Stimulated activated CD4-positive, alpha-beta T cell treated with anti-CD3 and anti-CD28 coated beads, Interleukin-4, amount 100 ng/mL, for 1 hour (primary cell): ENCODE measurements at places on chromosomes 2 and 18.

DNA sequence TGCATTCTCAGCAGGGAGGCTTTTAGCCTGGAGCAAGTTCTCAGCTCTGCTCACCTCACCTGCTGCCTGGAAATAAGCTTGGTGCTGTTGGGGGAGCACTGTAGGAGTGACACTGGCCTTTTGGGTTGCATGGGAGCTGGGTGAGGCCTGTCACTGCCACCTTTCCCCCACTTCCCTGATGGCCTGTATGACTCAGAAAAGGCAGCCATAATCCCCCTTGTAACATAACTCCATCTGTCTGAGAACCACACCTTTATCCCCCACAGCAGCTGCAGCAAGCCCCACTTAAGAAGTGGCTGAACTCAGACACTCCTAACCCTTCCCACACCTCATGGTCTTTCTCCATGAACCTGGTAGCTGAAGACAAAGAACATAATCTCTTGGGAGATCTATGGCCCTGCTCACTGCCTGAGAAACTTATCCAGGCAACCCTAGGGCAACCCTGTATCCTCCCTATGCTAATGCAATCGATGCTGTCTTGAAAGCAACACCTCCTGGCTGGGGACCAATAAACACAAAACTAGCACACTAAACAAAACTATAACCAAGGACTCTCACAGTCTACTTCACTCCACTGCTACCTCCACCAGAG is 258.9 kb upstream of the OSR1 start:
- DNase-seq: no peak

DNA sequence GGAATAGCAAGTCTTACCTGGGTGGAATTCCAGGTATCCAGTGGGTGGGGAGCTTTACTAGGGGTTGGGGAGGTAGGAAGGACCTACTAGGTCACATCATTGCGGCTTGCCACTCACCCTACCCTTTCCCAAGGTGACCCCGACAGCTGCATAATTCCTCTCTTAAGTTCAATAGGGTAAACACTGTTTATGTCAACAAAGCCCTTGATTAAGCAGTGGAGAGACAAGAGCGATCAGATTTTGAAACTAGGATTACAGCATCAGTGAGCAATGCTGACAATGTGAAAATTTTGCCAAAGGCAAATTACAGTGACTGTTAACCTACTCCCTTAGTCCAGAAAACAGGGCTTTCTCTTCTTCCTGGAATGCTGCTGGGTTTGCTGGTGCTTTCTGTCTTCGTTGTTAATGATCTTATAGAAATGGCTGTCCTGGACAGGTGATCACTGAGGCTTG is 14.5 kb downstream of the SLC19A3 start:
- DNase-seq: no peak

GRCh38 chr18:61001138-61001537 is 332.1 kb upstream of the CDH20 start:
- no peak for DNase-seq

GRCh38 chr2:197477797-197478196 is 21.8 kb downstream of the HSPD1 start:
- DNase-seq: no peak

- DNase-seq: no peak
Observed at GRCh38 chr2:133342286-133343017, 225.8 kb downstream of the NCKAP5 start.

GRCh38 chr2:34099377-34099776 is 500.3 kb upstream of the FAM98A start:
- DNase-seq: no peak

DNA sequence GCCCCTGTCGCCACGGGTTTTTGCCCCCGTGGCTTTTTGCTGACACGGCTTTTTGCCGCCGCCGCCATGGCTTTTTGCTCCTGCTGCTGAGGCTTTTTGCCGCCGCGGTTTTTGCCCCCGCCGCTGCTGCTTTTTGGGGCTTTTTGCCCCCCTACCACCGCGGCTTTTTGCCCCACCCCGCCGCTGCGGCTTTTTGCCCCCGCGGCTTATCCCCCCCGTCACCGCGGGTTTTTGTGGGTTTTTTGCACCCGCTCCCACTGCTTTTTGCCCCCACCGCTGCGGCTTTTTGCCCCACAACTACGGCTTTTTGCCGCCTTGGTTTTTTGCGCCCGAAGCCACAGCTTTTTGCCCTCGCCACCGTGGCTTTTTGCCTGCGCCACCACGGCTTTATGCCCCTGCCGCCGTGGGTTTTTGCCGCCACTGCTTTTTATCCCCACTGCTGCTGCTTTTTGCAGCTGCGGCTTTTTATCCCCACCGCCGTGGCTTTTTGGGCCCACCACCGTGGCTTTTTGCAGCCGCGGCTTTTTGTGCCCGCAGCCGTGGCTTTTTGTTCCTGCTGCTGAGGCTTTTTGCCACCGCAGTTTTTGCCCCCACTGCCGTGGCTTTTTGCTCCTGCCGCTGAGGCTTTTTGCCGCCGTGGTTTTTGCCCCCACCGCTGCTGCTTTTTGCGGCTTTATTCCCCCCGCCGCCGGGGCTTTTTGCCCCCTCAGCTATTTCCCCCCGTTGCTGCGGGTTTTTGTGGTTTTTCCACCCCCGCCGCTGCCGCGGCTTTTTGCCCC is 2798.0 kb upstream of the TEKT4 start:
- no peak for DNase-seq

DNA sequence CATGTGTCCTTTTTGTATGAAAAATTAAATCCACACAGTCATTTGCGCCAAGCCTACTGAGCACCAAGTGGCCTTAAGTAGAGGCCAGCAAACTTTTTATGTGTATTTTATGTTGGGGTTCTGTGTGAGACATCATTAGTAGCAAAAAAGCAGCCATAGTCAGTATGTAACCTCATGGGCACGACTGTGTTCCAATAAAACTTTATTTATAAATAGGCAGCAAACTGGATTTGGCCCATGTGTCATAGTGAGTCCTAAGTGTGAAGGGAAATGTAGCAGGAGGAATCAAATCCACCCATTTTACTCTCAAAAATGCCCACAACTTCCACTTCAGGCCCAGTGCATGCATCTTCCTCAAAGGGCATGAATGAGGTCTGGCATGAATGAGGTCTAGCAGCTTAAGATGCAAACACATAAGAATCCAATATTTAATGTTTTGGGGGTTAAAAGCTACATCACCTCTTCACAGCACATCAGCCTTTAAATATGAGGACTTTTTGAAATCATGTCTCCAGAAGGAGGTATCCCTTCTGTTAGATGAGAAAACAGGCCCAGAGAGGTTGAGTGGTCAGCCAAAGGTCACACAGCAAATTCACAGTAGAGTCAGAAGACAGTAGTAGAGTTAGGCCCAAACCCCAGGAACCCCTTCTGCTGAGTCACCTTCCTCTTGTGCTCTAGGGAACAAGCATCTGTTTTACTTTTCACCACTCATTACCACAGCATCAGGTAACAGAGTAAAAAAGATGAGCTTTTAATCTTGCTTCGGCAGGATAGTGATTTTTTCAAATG is 45.6 kb downstream of the MREG start:
- DNase-seq: no peak

GRCh38 chr2:149648282-149649030 is 60.9 kb upstream of the MMADHC start:
- DNase-seq: no peak

DNA sequence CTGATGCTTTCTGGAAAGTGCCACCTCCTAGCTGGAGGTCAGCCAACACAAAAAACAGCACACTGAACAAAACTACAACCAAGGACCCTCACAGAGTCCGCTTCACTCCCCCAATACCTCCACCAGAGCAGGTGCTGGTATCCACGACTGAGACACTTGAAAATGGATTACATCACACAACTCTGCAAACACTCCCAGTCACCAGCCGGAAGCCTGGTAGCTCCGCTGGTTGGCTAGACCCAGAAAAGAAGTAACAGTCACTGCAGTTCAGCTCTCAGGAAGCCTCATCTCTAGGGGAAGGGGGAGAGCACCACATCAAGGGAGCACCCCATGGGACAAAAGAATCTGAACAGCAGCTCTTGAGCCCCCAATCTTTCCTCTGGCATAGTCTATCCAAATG is 175.4 kb downstream of the LCLAT1 start:
- no peak for DNase-seq

DNA sequence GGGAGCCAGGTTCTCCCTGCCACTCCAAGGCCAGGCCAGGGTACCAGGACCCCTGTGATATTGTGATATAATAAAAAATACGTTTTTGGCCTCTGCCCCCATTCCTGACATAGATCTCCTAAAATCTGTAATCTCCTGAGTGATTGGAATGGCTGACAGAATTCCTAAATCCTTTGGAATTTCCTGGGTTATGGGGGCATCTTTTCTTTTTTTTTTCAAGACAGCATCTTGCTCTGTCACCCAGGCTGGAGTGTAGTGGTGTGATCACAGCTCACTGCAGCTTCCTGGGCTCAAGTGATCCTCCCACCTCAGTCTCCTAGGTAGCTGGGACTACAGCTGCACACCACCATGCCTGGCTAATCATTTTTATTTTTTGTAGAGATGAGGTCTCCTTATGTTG is 26.2 kb upstream of the TUBB6 start:
- no peak for DNase-seq
